ENCODE measurements at places on chromosomes 11 and 22. TPM values are rescaled to one million over a fixed set of nuclear protein-coding genes. Genes with fewer than 3 reads are reported as not detected.
A peak's percentile ranks its signal among the peaks of the same experiment; 100 is the strongest.

- H3K27ac ChIP-seq: peak within 1 kb of the TSS; percentile 72
- DNase-seq: no peak
- H3K4me3 ChIP-seq: peak within 1 kb of the TSS; percentile 92
- H3K36me3 ChIP-seq: peaks cover 26% of the 10 kb centered on the region
These were observed at the start of gene BCR for GRCh38 chr22:23180301-23180892. TSS of gene BCR (plus strand) at chr22:23180509. CDS start at chr22:23180961, 452 bp downstream.

GRCh38 chr22:37843741-37844089 lies 419 bp downstream of the ANKRD54 start:
- H3K36me3 ChIP-seq: peaks cover 10% of the 10 kb centered on the region
- no peaks in the 10 kb centered on the region for H3K27me3 ChIP-seq
- peak overlapping the region; percentile 86 for H3K27ac ChIP-seq
- H3K4me3 ChIP-seq: peak overlapping the region; percentile 96
- DNase-seq: no peak

GRCh38 chr11:44812971-44813370 lies 86.2 kb downstream of the TSPAN18 start:
- H3K4me3 ChIP-seq: no peak overlapping the region
- peaks cover 48% of the 10 kb centered on the region for H3K4me1 ChIP-seq
- no peaks in the 10 kb centered on the region for H3K27me3 ChIP-seq
- DNase-seq: no peak
- H3K36me3 ChIP-seq: peaks cover 5% of the 10 kb centered on the region

DNA sequence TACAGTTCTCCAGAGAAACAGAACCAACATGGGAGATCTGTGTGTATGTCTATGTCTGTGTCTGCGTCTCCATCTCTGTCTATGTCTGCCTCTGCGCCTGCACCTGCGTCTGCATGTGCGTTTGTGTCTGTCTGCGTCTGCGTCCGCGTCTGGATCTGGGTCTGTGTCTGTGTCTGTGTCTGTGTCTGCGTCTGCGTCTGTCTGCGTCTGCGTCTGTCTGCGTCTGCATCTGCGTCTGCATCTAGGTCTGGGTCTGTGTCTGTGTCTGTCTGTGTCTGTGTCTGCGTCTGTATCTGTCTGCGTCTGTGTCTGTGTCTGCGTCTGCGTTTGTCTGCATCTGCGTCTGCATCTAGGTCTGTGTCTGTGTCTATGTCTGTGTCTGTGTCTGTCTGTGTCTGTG lies 88.4 kb upstream of the SLC22A12 start:
- DNase-seq: no peak
- H3K27me3 ChIP-seq: peaks cover 27% of the 10 kb centered on the region
- no peak overlapping the region for H3K27ac ChIP-seq
- no peaks in the 10 kb centered on the region for H3K36me3 ChIP-seq
- no peaks in the 10 kb centered on the region for H3K4me1 ChIP-seq

- H3K4me1 ChIP-seq: no peaks in the 10 kb centered on the region
- DNase-seq: peak; percentile 40
- no peaks in the 10 kb centered on the region for H3K36me3 ChIP-seq
- H3K27me3 ChIP-seq: no peaks in the 10 kb centered on the region
These were observed 27.9 kb upstream of the ANO1 start for GRCh38 chr11:70050243-70050642.

DNA sequence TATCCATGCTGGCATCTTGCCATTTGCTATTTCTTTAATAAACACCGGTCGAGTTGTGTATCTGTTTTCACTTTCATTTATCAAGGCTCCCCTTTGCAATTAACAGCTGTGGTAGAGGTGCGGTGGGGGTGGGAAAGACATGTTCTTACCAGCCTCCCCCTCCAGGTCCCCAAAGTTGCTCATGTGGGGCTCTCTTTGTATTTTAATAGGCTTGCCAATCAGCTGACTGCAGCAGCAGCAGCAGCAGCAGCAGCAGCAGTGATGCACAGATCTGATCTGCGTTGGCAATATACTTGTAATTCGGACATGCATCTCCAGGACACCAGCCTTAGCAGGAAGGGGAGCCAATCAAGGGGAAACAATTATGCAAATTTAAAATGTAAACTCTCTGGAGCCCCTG lies 40.3 kb upstream of the E2F8 start:
- H3K36me3 ChIP-seq: no peaks in the 10 kb centered on the region
- H3K4me1 ChIP-seq: peaks cover 24% of the 10 kb centered on the region
- peaks cover 15% of the 10 kb centered on the region for H3K27me3 ChIP-seq
- no peak overlapping the region for H3K27ac ChIP-seq
- no peak for DNase-seq

- no peak overlapping the region for H3K4me3 ChIP-seq
- H3K36me3 ChIP-seq: no peaks in the 10 kb centered on the region
- no peak overlapping the region for H3K27ac ChIP-seq
These were observed 25.2 kb downstream of the FAM76B start for GRCh38 chr11:95764267-95764898.

DNA sequence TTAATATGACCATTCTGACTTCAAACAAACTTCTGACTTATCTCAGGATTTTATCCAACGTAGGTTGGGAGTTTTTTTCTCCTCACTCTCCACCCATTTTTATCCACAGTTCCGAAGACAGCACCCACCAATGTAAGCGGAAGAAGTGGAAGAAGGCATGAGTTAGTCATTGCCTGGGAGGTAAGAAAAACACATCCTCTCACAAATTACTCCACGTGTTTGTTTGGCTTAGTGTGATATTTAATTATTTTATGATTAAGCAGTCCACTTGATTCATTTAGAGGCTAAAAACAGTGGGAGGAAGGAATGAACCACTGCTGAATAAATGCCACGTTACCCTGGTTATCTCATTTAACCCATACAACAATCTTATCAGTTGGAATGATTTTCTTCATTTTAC lies 389.6 kb upstream of the ARHGAP42 start:
- peaks cover 2% of the 10 kb centered on the region for H3K27me3 ChIP-seq
- no peak for DNase-seq
- H3K4me1 ChIP-seq: no peaks in the 10 kb centered on the region
- no peak overlapping the region for H3K4me3 ChIP-seq

GRCh38 chr11:26150031-26150430 lies 181.9 kb upstream of the ANO3 start:
- H3K27me3 ChIP-seq: no peaks in the 10 kb centered on the region
- H3K4me3 ChIP-seq: no peak overlapping the region
- H3K27ac ChIP-seq: no peak overlapping the region
- no peaks in the 10 kb centered on the region for H3K4me1 ChIP-seq

DNA sequence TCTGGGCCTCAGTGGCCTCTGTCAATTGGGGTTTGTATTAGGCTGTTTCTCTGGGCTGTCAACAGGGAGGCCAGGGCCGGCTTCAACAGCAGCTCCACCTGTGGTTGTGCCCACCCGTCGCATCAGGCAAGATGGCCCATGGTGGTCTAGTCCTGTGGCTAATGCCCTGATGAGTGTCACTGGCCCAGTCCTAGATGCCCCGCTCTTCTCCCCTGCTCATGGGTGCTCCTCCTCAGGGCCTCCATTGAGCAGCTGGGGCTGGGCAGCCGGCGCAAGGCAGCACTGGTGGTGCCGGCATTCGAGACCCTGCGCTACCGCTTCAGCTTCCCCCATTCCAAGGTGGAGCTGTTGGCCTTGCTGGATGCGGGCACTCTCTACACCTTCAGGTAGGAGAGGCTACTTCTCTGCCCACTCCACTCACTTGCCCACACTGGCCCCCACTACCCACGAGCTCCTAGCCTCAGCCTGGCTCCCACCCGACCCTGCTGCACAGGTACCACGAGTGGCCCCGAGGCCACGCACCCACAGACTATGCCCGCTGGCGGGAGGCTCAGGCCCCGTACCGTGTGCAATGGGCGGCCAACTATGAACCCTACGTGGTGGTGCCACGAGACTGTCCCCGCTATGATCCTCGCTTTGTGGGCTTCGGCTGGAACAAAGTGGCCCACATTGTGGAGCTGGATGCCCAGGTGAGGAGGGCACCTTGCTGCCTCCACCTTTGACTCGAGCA lies 5.4 kb downstream of the LARGE2 start:
- peaks cover 12% of the 10 kb centered on the region for H3K4me1 ChIP-seq
- no peak for DNase-seq
- peaks cover 21% of the 10 kb centered on the region for H3K27me3 ChIP-seq
- H3K4me3 ChIP-seq: no peak overlapping the region

DNA sequence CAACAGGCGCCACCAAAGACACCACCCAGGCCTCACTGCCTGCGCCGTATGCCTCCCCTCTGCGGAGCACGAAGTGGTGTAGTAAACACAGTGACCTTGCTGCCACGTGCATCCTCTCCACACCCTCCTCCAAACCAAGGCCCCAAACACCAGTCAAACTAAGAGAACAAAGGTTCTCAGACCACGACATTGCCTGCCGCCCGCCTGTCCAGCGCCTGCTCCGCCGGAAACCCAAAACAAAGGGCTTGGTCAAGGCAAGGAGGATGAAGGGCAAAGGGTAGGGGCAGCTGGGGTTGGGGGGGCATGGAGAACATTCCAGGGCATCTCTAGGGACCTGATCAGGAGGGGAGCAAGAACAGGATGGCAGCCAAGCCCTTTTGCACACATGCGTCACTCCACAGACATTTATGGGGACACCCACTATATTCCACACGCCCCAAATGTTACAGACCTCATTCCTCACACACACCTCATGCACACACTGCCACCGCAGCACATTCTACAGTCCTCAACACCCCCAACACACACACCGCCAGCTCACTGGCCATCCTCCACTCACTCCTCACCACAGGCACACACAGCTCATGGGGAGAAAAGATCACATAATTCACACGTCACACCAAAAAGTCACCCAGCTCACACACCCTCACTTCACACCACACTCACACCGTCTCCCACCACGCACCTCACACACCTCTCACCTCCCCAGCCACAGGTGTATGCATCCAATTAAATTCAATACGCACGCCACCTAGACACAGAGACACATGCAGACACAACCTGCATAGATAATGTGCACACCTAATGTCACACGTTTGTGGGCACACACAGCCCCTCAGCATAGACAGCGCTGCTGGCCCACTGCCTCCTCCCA lies 34.5 kb downstream of the PDE2A start:
- H3K4me3 ChIP-seq: no peak overlapping the region
- H3K36me3 ChIP-seq: no peaks in the 10 kb centered on the region
- no peak for DNase-seq

LRP5 gene
- total RNA-seq: 64.9 TPM

IRAG1 gene
- 1.5 TPM for total RNA-seq

PRODH gene
- 16.1 TPM for total RNA-seq

YPEL1 gene
- total RNA-seq: 19.3 TPM

RASD2 gene
- total RNA-seq: 0.21 TPM

SCT gene
- 3.1 TPM for total RNA-seq

SEZ6L gene
- total RNA-seq: 11.6 TPM

SPINDOC gene
- 33.7 TPM for total RNA-seq
